CD4-positive, alpha-beta T cell treated with Interleukin-2 at 100 ng/mL for 4 hours (primary cell): ENCODE measurements at places on chromosomes 6 and 20.

- no peak for DNase-seq
Measured at GRCh38 chr6:15207923-15208322, 37.9 kb upstream of the JARID2 start.

DNA sequence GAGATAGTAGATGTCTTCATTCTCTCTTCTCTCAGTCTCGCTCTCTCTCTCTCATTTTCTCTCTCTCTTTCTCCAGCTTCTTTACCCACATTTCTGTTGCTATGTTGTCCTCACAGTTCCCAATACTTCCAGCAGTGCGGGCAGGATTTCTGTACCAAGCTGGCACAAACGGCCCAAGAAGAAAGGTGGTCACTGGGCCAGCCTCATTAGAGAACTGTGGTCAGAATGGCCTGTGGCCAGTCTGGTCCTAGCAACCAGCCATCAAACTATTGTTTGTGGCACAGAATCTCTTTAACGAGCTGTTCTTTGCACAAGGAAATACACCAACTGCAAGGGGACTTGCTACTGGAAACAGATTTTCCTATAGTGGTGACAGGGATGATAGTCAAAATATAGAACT, 81.3 kb downstream of the SEL1L2 start:
- DNase-seq, result no peak

DNA sequence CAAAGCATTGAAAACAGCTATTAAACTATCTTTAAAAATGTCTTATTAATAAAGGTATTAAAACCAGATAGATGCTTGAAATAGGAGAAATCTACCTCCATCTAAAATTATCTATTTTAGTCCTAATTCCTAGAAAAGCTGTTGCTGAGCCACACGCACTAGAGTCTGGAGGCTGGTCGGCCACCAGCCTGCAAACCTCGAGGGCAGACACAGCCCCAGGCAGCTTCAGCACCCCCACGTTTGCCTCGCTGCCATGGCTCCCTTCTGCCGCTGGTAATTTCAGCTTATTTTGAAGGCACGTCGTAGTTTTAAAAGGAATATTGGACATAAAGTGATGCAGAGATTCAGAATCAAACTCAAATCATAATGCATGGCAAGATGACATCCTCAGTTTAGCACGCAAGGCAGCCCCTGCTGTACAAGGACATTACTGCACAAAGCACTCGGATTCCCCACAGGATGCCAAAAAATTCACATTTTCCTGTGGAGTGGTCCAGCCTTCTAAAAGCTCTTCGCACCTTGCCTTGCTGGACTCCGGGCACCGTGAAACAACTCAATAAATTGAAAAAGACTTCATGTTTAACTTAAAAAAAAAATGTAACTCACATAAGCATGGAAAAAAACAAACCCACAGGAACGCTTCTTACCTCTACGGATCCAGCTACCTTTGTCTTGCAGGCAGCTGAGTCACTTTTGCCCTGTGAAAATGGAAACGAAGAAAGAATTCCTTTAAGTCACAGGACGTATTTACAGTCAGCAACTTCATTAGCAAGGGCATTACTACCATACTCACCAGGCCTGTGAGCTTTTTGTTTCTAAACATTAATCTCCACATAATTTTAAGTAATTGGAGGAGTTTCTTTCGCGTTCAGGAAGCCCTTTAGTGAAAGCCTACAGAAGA, 143.4 kb upstream of the RPS6KA2 start:
- no peak for DNase-seq

DNA sequence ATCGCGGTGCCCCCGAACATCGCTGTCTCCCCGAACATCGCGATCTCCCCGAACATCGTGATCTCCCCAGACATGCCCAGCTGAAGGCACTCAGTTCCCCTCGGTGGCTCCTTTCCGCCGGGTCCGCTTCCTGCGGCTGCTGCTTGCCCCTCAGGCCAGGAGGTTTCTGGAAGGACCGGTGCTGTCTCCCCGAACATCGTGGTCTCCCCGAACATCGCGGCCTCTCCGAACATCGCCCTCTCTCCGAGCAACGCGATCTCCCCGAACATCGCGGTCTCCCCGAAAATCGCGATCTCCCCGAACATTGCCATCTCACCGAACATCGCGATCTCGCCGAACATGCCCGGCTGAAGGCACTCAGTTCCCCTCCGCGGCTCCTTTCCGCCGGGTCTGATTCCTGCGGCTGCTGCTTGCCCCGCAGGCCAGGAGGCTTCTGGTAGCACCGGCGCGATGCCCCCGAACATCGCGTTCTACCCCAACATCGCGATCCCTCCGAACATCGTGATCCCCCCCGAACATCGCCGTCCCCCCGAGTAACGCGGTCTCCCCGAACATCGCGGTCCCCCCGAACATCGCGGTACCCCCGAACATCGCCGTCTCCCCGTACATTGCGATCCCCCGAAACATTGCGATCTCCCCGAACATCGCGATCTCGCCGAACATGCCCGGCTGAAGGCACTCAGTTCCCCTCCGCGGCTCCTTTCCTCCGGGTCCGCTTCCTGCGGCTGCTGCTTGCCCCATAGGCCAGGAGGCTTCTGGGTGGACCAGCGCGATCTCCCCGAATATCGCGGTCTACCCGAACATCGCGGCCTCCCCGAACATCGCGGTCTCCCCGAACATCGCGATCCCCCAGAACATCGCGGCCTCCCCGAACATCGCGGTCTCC, 808 bp downstream of the ULBP1 start:
- DNase-seq, result no peak

- no peak for DNase-seq
Measured at GRCh38 chr6:22940581-22941290, 371.4 kb downstream of the HDGFL1 start.

- DNase-seq, result no peak
Measured at GRCh38 chr6:137761072-137761471, 106.0 kb upstream of the TNFAIP3 start.

- DNase-seq, result peak; percentile 65
Measured at GRCh38 chr20:8020314-8021079, 936 bp upstream of the TMX4 start.

DNA sequence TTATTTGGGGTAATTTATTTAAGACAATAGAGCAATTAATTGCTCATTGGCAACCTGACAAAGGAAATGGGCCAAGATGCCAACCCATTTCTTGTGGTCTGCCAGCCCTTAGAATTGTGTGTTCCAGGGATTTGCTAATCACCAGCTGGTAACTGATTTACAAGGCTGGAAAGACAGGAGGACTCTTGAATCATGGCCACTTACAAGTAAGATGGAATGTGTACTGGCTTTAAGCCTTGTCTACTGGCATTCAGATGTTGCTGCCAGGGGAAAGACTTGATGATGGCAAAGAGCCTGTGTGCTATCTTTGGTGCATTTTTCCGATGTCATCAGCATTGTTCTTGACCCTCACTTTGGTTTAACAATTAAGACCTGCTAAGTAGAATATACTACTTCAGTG, 91.0 kb downstream of the BCKDHB start:
- DNase-seq, result no peak

GRCh38 chr6:38997128-38997761, 51.3 kb upstream of the GLP1R start:
- peak; percentile 5 for DNase-seq

GRCh38 chr6:16737925-16738324, 23.3 kb downstream of the ATXN1 start:
- DNase-seq, result no peak

DNA sequence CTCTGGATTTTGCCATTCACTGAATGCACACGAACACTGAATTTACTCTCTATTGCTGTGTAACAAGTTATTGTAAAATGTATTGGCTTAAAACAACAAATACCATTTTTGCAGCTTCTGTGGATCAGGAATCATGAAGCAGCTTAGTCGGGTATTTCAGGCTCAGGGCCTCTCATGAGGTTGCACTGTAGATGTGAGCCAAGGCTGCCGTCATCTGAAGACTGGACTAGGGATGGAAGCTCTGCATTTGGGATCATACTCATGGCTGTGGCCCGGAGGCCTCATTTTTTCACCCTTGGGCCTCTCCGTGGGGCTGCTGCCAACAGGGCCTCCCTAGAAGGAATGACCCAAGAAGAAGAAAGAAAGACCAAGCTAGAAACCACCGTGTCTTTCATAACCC, 492.4 kb upstream of the CDH4 start:
- DNase-seq, result no peak

- DNase-seq, result no peak
Measured at GRCh38 chr6:117231466-117231865, 33.9 kb upstream of the VGLL2 start.

GRCh38 chr6:136511926-136512325, 38.3 kb downstream of the MAP7 start:
- no peak for DNase-seq

DNA sequence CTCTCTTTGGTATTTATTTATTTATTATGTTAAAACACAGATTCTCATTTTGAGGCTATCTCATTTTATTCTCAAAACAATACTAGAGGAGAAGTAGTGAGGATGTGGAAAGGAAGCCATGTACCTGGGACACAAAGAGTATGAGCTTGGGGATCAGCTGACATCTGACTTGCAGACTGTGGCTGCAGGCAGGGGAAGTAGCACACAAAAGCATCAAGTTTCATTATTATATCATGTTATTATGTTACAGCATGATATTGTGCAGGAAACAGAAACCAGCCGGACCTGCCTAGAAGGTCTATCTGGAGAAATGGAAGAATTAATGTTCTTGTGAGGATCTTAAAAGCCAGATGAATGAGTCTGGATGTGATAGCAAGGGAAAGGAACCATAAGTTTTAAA, 248.2 kb downstream of the KHDC1L start:
- DNase-seq, result no peak

DNA sequence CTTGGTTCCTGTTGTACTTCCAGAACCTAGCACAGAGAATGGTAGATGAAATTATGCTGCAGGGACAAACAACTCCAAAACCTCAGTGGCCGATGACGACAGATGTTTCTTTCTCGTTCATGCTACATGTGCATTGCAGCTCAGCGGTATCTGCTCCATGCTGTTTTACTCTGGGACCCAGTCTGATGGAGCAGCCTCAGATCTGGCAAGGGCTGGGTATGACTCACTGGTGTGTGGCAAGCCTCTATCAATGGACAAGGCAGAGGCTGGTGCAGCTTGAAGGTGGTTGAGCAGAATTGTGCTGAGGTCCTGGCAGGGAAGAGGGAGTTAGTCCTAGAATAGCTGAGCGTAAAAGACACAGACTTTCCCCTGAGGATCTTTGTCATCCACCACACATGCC, 10.3 kb upstream of the BLCAP start:
- DNase-seq, result no peak

- DNase-seq, result peak; percentile 37
Measured at GRCh38 chr6:89242574-89243330, 25.6 kb upstream of the GABRR1 start.

GRCh38 chr6:88177961-88178464, 11.9 kb upstream of the CNR1 start:
- no peak for DNase-seq

DNA sequence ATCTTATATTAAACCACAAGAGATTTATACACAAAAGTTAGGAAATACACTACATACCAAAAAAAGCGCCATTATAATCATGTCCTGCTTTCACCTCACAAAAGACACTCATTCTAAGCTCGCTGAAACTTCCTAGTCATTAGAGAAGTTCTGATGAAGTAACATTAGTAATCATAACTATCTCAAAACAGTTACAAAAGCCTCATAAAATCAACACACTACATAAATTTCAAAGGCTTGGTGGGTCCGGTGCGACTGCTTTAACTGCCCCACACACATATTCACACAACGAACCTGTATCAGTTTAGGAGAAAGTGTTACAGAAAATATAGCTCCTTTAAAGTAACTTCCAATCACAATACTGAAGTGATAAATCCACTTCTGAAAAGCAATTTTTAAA, 1.9 kb downstream of the PHIP start:
- DNase-seq, result peak; percentile 14

GRCh38 chr6:135062735-135063134, 8.1 kb upstream of the HBS1L start:
- DNase-seq, result no peak
